Esophagus squamous epithelium (tissue), 5 donors: ENCODE measurements at places on chromosomes 1 and 21.

DNA sequence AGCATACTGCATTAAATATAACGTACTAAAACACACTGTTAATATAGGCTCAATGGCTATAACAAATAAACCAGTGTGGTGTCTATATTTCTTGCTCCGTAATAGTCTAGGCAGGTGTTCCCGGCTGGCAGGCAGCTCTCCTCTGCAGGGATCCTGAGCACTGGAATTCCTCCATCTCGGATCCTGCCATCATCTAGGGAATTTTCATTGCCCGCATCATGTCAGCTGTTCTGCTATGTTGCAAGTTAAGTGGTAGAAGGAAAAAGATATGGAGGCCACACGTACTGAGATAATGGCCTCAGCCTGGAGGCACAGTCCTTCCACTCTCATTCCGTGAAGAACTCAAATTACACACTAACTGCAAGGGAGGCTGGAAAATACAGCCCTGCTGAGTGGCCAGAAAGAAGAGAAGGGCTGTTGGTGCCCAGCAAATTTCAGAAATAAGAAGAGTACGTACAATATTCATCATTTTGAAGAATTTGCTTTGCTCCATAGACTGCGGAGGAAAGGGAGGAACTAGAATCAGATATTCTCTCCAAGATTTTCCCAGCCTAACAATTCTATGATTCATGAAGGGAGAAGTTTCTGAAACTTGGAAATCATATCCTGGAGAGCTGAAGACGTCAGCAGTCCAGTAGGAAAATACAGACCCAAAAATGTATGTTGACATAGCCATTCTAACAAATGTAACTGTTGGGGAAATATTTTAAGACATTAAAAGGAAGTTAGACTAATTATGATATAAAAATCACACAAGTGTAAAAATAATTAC lies 263.3 kb downstream of the MRPL39 start:
- no peak for DNase-seq

DNA sequence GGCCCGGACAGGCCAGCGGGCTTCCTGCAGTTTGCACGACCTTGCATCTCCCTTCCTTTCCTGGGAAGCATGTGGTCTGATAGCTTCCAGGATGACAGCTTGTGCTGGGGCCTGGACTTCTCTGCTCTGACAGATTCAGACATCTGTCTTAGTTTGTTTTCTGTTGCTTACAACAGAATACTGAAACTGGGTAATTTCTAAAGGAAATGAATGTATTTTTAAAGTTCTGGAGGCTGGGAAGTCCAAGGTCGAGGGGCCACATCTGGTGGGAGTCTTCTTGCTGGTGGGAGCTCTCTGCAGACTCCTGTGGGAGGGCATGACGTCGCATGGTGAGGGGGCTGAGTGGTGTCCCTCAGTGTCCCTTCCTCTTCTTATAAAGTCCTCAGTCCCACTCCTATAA lies 35.3 kb upstream of the TENT5B start:
- no peak for DNase-seq

- no peak for DNase-seq
Observed at GRCh38 chr1:213376862-213377372, 325.9 kb downstream of the RPS6KC1 start.

DNA sequence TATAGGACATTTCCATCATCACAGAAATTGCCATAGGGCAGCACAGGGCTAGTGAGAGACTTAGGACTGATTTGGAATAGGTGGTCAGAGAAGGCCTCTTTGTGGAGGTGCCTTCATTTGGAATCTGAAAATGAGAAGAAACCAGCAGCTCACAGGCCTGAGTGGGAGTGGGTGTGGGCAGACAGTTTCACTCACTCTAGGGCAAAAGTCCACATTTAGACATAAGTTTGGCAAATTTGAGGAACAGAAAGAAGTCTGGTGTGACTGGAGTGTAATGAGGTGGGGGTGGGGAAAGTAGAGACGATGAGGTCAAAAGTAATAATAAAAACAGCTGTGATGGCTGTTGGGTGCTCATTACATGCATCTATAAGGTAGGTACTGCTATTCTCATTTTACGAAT lies 22.4 kb upstream of the BCAR3 start:
- no peak for DNase-seq

DNA sequence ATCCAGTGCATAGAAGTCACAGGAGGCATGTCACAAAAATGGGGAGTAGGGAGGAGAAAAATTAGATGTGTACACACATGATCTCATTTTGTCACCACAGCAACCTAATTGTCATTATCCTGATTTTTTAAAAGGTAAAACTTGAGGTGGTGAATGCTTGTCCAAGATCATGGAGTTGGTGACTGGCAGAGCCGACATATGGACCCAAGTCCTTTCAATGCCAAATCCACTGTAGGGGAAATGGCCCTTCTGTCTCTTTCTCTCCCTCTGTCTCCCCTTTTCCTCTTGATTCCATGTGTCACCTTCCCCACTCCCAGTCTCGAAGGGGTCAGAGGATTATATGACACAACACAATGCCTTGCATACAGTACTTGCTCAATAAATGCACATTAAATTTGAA lies 65.7 kb upstream of the JUN start:
- no peak for DNase-seq

GRCh38 chr1:91610102-91610501 lies 109.5 kb downstream of the CDC7 start:
- no peak for DNase-seq
